Body of pancreas (tissue), 4 donors: ENCODE measurements at places on chromosomes 7 and 10.
A peak's percentile ranks its signal among the peaks of the same experiment; 100 is the strongest.

DNA sequence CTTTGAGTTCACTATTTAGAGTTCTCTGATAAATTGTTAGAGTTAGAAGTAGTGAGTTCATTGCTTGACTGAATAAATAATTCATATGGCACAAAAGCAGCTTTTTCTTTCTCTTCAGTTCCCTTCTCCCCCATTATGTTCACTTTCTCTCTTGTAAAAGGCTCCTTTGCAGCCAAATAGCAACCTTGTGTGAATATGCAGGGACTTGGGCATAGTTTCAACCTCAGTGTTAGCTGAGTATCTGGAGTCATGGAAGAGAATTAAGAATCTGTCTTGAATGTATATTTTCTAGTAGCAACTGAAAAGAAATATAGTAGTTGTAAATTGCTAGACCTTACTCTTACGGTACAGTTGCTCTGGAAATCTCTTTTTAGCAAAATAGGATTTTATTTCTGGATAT lies 31.9 kb downstream of the ZEB1 start:
- DNase-seq = no peak

DNA sequence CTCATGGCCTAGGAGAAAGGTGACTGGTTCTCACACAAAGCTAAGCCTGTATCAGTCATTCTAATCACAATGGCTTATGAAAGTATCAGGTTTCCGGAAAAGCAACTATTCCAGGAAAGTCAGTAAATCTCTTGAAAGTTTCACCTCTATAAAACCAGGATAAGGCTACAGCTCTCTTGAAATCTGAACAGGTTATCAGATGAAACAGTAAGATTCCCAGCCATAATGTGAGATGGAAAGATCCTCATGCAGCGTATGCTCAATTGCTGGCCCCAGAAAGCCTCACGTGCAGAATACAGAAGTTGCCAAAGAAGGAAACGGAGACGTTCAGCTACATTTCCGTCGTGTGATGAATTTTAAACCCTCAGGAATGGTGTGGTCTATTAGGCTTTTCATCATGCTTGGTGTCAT lies 90.0 kb downstream of the PFKFB3 start:
- no peak for DNase-seq

DNA sequence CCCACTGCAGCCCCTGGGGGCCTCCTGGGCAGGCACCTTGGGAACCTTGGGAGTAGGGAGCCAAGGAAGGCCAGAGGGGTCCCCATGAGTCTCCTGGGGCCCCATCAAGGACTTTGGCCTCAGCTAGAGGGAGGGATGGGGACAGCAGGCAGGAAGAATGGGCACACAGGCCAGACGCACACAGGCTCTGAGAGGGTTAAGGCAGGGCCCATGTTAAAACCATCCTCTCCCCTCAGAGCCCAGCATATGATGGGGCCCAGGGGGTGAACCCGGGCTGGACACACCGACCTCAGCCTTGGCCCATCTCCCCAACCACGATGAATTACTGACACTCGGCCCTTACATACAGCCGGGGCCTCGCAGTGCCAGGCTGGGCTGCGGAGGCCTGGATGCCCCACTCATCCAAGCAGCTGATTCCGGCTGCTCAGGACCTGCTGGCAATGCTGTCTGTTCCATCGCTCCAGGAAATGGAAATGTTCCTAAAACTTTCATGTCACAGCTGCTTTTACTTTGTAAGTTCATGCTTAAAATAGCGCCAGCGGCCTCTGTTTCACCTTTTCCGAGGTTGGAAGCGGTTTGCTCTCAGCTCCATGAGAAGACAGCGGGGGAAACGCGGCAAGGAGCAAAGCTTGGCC lies 17.3 kb upstream of the INPP5A start:
- peak; percentile 13 for DNase-seq

DNA sequence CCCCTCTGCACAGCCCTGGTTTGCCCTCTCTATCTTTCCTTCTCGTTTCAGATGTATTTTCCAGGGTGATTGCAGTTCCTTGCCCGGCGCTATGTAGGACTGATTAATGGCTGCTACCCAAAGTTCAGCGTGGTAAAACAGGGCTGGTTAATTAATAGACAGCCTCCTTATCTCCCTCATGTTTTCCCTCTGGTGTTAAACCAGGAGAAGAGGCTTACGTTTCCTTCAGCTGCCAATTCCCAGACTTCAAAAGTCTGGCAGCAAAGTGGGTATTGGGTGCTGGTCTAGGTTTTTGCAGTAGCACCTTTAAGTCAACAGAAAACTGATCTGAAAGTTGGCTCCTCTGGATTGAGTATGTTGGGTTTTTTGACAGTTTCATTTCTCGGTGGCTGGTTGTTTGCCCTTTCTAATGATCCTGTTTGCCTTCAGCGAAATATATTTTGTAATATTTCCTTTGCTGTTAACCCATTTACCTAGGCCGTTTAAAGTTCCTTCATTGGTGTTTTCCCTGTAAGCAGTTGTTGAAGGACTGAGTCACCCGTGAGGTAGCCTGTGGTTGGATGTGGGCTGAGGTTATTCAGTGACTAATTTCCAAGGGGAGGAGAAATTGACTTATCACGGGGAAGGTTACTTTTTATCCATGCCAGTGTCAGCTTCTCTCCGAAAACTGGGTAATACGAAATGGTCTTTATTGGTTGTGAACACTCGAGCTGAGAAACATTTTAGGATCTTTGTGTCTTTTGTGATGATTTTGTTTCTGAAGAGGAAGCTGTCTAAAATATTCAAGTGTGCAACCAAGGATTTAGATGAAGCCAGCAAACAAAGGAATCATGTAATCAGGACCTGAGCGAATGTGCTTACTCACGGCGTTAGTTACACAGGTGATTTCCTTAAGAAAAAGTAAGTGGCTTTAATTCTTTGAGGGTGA lies 257.2 kb downstream of the KIAA1217 start:
- peak; percentile 80 for DNase-seq

DNA sequence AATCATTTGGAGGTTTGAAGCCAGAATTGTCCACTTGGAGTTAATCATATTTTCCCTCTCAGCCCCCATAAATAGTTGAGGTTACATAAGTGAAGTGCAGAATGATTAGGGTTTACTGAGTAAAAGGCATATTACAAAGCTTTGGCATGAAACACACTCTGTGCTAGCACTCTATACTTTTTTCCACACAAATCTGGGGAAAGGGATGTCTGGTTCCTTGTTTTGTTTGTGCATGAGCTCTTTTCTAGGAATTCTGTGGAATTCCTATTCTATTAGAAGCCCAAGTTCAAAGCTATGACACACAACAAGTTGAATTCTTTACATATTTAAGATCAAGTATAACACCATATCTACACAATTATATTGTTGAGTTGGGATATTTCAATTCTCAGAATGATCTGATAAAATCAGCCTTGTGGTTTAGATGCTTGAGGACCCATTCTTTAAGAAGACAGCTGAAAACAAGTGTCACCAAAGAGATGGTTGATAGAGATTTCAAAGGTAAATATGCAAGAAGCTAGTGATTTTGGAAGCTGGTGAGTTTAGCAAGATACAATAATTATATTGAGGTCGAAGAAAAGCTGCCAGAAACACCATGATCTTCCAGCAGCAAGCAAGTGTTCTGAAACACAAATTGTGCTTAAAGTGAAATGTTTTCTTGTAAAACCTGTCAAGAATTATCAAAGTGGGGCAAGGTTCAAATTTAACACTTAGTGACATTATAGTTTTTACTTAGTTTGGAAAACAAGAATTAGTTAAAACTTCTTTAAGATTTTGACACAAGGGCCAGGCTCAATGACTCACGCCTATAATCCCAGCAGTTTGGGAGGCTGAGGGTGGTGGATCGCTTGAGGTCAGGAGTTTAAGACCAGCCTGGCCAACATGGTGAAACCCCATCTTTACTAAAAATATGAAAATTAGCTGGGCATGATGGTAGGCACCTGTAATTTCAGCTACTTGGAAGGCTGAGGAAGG lies 122.6 kb downstream of the INHBA start:
- DNase-seq = no peak

- DNase-seq = no peak
These were observed 44.3 kb downstream of the AHR start for GRCh38 chr7:17342756-17343155.

- DNase-seq = no peak
These were observed 419.8 kb downstream of the GRID1 start for GRCh38 chr10:85946713-85947326.

DNA sequence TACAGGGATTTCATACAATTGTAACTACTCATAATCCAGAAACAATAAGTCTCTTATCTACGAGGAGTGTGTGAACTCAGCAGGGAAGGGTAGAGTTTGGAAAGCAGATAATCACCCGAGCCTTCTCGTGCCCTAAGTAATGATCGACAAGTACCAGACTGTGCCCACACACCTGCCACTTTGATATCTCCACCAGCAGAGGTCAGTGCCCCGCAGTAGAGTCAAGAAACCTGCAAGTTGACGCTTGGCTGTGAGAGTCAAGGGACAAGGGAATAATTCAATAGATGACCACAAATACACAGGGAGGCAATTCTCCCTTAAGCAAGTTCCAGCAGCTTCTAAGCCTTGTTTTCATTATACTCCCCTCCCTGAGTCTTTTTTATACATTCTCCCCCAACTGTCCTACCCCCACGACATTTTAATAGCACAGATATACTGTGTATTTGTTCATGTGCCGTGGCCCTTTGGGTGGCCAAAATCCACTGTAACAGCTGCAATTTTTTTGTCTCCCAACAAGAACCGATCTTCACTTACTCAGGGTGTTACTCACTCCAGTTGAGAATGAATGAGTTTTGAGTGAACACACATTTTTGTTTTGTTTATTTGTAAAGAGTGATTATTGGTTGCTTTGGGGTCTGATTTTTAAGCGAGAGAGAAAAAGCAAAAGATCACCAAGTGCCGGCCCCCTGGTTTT lies 106.9 kb upstream of the RHEB start:
- peak; percentile 73 for DNase-seq

GRCh38 chr10:95688648-95689047 lies 5.1 kb downstream of the TCTN3 start:
- no peak for DNase-seq
